GM10248 (cell line): ENCODE measurements at places on chromosomes 11 and 22.

GRCh38 chr22:33012833-33013450 lies 45.2 kb downstream of the SYN3 start:
- DNase-seq, result no peak

- DNase-seq, result no peak
Measured at GRCh38 chr22:46094676-46095075, 55.6 kb upstream of the PPARA start.

DNA sequence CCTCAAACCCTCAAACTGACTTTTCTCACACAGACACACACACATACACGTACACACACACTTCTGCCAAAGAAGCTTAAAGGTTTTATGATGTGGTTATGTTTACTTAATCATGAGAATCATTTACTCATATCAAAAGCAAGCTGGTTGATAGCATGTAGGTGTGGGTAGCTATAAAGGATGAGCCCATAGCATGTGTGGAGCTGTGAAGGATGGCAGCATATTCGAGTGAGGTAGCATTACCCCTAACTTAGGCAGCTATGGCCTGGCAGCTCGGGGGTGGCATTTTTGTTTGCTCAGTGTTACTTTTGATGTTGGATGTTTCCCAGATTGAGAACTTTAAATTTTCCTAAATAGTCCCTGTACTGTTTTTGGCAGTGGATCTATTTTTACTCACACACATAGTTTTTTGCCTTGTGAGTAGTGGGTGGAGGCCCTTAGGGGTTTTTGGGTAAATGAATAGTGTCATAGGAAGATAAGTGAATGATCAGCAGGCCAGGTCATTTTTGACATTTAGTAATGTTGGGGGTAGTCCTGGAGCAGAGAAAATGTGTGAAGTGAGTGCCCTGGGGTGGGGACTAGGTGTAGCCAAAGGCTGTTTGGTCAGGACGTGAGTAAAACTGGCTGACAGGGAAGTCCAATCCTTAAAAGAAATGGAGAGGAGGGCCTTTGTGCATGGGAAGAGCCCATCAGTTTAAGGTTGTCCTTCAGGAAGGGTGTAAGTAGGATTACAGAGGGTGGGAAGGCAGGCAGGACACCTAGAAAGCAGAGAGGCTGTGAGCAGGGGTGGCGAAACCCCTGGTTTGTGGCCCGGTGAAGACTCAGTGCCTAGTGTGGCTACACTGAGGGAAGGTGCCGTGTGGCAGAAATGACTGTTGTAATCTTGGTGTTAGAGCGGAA lies 7.1 kb downstream of the YWHAH start:
- DNase-seq, result no peak

- DNase-seq, result no peak
Measured at GRCh38 chr22:31569126-31569525, 72.8 kb downstream of the SFI1 start.
